T-helper 2 cell treated with Interferon-gamma antibody and Interleukin-4, amounts not matched to agents 5 μg/mL and 100 μg/mL, for 36 hours (primary cell): ENCODE measurements at places on chromosomes 3 and 15.
A peak's percentile ranks its signal among the peaks of the same experiment; 100 is the strongest.

DNA sequence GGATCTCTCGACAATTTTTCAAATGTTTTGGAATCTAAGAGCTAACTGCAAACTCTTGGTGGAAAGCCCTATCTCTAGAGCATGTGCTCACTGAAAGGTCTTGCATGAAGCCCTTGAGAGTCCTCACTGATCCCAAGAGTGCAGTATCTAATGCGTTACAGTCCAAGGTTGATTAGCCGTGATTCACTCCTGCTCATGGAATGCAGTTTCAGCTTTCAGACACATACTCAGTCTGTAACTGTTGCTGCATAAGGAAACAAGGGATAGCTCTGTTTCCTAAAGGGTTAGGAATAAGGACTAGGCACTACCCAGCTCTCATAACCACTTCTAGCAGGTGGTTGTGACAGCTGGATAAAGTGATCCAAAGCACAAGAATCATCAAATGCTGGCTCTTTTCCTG, 687.4 kb upstream of the CFAP20DC start:
- H3K36me3 ChIP-seq: peaks cover 5% of the 10 kb centered on the region
- H3K4me3 ChIP-seq: no peak overlapping the region
- no peak overlapping the region for H3K27ac ChIP-seq
- peaks cover 11% of the 10 kb centered on the region for H3K27me3 ChIP-seq
- DNase-seq: no peak

DNA sequence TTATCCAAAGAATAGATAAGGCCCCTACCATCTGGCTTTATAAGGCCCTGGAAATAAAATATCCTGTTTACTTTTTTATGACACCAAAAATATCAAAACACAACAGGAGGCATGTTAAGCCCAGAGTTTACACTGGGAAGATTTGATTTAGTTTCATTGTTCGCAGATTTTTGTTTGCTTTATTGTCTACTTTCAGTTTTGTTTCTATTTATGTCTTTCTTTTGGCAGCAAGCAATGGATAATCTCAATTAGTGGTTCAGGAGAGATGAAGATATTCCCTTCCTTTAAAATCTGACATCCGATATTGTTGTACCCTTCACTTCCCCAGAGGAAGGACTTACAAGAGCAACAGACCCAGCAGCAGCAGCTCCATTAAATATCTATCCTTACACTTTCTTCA, 249.4 kb upstream of the ARPP21 start:
- no peaks in the 10 kb centered on the region for H3K27me3 ChIP-seq
- H3K27ac ChIP-seq: no peak overlapping the region
- DNase-seq: no peak
- H3K4me3 ChIP-seq: no peak overlapping the region
- no peaks in the 10 kb centered on the region for H3K4me1 ChIP-seq
- no peaks in the 10 kb centered on the region for H3K36me3 ChIP-seq

GRCh38 chr15:47778263-47778770, 61.0 kb downstream of the SEMA6D start:
- no peaks in the 10 kb centered on the region for H3K27me3 ChIP-seq
- H3K4me3 ChIP-seq: no peak overlapping the region
- H3K36me3 ChIP-seq: no peaks in the 10 kb centered on the region
- no peak for DNase-seq
- no peaks in the 10 kb centered on the region for H3K4me1 ChIP-seq
- H3K27ac ChIP-seq: no peak overlapping the region

DNA sequence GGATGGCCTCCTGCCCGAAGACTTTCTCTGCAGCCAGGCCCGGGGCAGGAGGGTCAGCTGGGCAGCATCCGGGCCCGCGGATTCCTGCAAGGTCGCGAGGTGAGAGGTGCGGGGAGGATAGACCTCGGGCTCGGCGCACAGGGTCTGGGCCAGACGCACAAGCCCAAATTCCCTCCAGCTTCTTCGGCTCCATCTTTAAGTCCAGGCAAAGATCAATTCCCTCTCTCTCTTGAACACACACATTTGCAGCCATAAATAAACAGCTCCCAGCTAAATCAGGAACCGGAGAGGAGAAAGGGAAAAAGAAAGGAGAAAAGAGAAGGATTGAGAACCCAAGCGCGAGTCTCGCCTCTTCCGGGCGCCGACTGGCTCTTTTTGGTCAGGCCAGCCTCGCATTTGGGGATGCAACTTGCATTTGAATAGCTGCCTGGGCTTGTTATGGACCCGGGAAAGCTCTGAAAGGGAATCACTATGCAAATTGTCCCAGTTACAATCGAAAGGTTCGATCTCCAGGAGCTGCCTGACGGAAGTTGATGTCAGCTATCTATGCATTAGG, 14.5 kb upstream of the ONECUT1 start:
- H3K4me3 ChIP-seq: peak overlapping the region; percentile 69
- no peak for DNase-seq
- H3K36me3 ChIP-seq: no peaks in the 10 kb centered on the region
- peaks cover 13% of the 10 kb centered on the region for H3K4me1 ChIP-seq
- H3K27me3 ChIP-seq: peaks cover 89% of the 10 kb centered on the region
- H3K27ac ChIP-seq: no peak overlapping the region

DNA sequence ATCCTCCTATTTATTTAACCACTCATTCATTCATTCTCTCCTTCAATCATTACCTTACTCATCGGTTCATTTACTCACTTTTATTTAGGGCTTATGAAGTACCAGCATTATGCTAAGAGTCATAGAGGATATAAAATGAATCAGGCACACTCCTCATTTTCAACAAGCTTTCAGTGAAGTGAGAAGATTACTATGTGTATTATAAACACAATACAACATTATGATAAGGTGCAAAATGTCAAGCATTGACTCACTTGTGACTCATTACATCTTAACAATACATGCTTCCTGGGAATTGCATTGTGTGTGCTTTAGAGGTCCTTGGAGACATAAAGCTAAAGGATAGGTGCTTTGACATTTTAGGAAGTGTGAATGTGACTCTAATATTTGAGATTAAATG, 60.4 kb downstream of the PLAAT1 start:
- no peak overlapping the region for H3K4me3 ChIP-seq
- no peak overlapping the region for H3K27ac ChIP-seq
- H3K4me1 ChIP-seq: no peaks in the 10 kb centered on the region
- no peaks in the 10 kb centered on the region for H3K36me3 ChIP-seq
- DNase-seq: no peak
- peaks cover 2% of the 10 kb centered on the region for H3K27me3 ChIP-seq
